ENCODE measurements at places on chromosomes 1 and 21.

- DNase-seq = peak; percentile 85
Observed at GRCh38 chr1:111738436-111739193, 580 bp downstream of the INKA2 start.

- DNase-seq = no peak
Observed at GRCh38 chr1:228006034-228006785, 588 bp upstream of the WNT3A start.

GRCh38 chr21:30194701-30195299, 21.1 kb downstream of the CLDN8 start:
- peak; percentile 45 for DNase-seq

GRCh38 chr1:234779160-234779538, 169.2 kb upstream of the IRF2BP2 start:
- DNase-seq = no peak

GRCh38 chr1:20353836-20354235, 63.2 kb downstream of the VWA5B1 start:
- no peak for DNase-seq

- DNase-seq = no peak
Observed at GRCh38 chr1:32201011-32201855, 838 bp downstream of the CCDC28B start.

DNA sequence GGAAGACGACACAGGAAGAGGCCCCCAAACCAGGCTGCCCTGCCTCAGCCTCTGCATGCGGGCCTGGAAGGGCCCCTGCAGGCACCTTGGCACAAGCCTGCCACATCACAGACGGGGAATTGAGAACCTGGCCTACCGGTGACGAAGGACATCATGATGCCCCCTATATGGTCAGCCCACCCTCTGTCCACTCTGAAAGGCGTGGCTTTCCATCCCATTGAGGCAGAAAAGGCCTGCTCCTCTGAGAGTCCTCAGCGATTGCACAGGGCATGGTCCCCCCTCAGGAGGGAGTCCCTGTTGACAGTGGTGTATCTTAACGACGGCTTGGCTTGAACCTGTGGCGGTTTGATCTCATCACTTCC, 11.4 kb downstream of the KRTAP10-1 start:
- DNase-seq = no peak

DNA sequence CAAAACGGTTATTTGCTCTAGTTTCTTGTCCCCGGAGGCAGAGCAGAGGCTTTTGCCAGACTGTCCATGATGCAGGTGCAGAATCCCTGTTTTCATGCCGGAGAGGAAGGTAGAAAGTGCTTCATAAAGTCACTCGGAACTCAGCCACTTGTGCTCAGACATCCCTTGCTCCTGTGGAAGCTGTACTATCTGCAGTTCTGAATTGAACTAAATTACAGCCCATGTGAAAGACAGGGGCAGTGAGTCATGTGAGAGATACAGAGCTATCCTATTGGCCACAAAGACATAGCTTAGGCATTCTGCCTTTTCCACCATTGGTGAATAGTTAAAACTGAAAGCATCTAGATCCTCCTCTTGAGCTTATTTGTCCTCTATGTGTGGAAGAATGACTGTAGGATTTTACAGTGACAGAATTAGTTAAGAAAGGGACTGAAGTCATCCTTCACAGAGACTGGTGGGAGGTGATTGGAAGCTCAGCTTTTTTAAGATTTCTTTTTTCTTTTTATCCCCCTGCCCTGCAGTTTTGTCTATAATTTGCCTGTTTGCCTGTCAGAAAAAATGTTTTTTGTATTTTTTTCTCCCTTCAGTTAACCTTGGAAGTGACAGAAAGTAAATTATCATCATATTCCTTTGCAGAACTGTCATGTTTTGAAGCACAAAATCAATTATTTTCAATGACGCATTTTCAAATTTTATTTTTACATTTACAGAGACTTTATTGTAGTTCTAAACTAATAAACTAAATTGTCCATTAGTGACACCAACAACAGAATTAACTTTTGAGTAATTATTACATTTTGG, 298.6 kb downstream of the PTPRC start:
- no peak for DNase-seq

DNA sequence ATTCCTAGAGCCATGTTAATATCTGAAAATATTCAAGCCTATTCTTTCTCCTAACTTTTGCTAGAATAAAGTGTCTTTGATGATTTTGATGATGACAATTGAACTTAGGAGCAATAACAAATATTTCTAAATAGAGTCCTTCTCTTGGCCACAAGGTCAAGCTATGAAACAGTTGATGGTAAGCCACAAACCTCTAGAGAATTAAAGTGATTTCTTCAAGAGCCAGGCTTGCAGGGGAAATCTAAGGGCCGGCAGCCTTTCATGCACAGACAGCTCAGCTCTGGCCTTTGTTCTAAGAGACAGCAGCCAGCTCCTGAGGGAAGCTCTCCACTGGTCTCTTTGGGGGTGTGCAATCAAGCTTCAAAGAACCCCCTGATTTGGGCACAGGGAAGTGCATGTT, 59.0 kb downstream of the SUSD4 start:
- DNase-seq = no peak

Measured in NCI-H1694 (cell line).